CD4-positive, alpha-beta T cell (primary cell): ENCODE measurements at places on chromosomes 12 and 14.

GRCh38 chr14:32710731-32711680 lies 227.7 kb upstream of the NPAS3 start:
- no peak for DNase-seq

DNA sequence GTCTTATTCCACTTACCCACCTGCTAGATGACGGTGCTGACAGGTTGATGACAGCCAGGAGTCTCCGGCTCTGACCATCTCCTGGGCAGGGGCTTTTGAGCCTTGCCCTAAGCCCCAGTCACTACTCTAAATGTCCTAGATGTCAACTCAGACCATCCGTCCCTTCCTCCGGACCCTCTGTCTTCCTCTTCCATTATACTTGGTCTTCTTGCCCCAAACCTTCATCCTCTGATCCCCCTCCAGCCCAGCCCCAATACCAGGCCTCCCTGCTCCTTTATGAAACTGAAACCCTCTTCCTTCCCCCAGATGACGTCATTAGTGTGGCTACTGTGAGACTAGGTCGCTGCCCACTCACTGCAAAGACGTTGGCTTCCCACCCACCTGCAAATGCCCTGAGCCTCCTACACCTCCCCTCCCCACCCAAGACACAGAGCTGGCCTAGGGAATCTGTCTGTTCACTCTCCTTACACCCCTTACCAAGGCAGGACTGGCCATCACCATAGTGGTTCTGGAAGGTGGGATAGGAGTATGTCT lies 10.1 kb downstream of the KRT71 start:
- no peak for DNase-seq

GRCh38 chr14:80003138-80003537 lies 208.2 kb downstream of the DIO2 start:
- DNase-seq, result no peak

- no peak for DNase-seq
These were observed 12.3 kb upstream of the TMED10 start for GRCh38 chr14:75188520-75189268.

GRCh38 chr14:58362798-58363412 lies 32.8 kb upstream of the TOMM20L start:
- no peak for DNase-seq

DNA sequence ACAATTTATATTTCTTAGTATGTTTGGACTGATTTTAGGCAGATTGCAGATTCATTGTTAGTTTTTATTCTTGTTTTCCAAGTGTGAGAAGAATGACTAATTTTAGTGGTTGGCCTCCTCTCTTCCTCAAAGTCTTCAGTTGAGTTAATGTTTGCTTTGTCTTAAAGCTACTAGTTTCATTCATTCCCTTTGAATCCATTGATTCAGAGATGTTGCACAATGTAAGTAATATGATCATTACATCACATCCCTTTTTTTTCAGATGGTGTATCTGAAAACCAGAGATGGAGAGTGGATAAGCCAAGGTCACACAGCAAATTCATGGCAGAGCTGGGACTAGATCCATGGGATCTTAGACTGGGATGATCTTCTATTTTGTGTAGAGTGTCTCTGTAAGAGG lies 577.5 kb downstream of the BCL11B start:
- DNase-seq, result no peak

DNA sequence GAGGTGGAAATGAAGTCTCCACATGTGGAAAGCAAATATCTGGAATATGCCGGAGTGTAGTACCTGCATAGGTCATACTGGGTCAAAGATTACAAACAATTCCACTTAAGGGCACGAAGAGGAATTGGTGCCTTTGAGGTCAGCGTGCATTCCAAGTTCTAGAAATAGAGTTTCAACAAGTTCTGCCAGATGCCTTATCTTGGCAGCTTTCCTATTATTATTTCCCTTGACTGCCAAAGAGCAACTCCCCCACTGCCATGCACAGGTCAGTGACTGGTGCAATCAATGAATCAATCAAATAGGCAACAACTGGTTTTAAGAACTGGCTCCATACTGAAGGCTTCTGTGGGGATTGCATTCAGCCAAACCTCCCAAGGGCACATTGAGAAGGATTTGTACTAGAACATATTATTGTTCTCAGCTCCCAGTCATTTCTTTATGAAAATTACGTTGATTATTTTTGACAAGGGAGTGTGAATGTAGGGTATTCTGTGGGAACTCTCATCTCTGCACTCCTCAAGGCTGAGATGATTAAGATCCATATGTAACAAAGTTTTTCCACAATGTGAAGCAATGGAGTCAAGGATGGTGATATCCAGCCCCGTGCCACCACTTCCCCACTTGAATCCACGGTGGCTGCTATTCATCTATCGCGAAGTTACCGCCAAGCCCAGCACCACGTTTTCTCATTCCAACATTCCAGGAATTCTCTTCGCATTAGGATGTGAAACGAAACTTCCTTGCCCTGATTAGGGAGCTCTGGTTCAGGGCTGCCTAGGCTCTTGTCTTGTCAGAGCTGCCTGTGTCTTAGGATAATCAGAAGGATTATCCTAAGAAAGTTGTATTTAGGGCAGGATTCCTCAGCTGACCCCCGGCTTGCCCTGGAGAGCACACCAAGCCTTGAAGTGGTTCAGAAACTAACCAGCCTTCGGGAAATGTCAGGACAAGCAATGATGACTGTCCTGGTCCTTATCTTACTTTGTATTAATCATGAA lies 115.1 kb upstream of the PCED1B start:
- DNase-seq, result no peak

DNA sequence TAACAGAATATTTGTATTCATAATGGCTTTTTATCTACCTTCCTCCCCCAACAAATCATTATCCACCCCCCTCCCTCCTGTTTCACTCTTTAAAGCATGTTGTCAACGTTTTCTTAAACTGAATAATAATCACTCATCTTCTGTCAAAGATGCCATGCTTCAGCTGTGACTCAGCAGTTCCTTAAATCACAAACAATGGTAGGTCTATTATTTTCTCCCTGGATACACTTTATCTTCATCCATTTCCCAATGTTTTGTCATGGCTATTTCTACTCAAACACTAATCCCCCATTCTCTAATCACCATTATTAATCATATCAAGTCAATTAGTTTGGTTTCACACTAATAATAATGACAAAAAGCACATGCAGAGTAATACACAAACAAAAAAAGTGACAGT lies 6.5 kb downstream of the CLEC12B start:
- no peak for DNase-seq

GRCh38 chr12:31618228-31619025 lies 27.5 kb upstream of the DENND5B start:
- no peak for DNase-seq

- DNase-seq, result no peak
These were observed 278.7 kb downstream of the ITPR2 start for GRCh38 chr12:26554332-26554731.

DNA sequence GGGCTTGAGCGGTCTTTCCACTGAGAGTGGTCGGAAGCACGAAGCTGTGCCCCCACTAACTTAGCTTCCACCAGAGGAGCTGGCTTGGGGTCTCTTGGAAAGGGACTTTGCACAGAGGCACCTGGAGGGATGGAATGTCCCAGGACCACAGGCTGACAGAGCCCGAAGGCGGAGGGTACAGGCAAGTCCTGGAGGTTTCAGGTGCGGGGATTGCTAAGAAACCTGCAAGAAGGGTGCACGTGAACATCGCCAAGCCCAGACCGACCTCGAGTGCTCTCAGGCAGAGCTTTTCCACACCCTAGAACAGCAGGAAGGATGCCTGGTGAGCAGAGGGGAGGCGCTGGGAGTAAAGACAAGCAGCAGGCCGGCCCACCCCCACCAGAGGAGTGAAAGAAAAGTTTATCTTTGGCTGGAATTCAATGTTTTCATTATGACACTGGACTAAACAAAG lies 61.6 kb downstream of the SERPINA3 start:
- no peak for DNase-seq

GRCh38 chr14:88834883-88835431 lies 10.5 kb downstream of the TTC8 start:
- no peak for DNase-seq
